ENCODE measurements at places on chromosomes 12 and 14.
A peak's percentile ranks its signal among the peaks of the same experiment; 100 is the strongest.

GRCh38 chr12:97713270-97713669 is 250.7 kb downstream of the RMST start:
- no peak for DNase-seq

GRCh38 chr14:71465316-71465715 is 466.9 kb upstream of the RGS6 start:
- DNase-seq: no peak

DNA sequence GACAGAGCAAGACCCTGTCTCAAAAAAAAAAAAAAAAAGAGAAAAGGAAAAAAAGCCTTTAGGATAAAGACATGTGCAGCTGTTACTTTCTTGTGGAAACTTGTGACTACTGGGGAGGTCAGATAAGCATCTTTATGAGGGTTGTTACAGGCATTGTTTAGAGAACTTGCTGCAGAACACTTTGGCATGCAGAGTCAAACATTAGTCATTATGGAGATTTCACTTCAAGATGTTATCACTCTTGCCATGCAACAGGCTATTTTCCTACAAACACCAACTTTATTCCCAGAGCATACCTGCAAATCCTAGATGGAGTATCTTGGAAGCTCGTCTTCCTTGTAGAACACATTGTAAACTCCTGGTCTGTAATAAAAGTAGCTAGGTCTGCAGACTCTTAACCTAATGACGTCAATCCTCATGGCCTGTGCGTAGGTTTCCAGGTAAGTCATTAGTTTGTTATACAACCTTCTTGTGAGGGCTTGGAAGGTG is 36.3 kb upstream of the WDR89 start:
- peak; percentile 35 for DNase-seq

- no peak for DNase-seq
Observed at GRCh38 chr12:31967539-31967938, 8.3 kb downstream of the RESF1 start.

DNA sequence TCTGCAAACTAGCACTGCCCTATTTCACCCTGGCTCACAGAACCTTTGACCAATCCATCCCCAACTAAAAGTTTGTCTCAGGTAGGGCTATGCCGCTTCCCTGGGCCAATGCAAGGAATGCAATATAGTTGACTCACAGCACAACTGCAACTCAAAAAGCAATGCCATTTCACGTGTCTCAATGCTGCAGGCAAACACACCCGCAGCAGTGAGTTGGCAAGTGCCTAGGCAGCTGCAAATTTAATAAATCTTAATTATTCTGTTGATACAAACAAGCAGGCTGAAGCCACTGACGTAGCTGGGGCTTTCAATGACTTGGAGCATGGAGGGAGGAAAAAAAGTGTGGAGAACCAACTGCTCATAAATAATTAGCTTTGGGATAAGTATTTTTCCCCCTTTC is 87.9 kb downstream of the SYNE3 start:
- no peak for DNase-seq

GRCh38 chr12:9755035-9755434 is 5.7 kb downstream of the CD69 start:
- DNase-seq: no peak

- peak; percentile 83 for DNase-seq
Observed at GRCh38 chr12:105204916-105205315, 31.1 kb downstream of the APPL2 start.

- no peak for DNase-seq
Observed at GRCh38 chr12:52200086-52200780, 8.4 kb upstream of the KRT80 start.

DNA sequence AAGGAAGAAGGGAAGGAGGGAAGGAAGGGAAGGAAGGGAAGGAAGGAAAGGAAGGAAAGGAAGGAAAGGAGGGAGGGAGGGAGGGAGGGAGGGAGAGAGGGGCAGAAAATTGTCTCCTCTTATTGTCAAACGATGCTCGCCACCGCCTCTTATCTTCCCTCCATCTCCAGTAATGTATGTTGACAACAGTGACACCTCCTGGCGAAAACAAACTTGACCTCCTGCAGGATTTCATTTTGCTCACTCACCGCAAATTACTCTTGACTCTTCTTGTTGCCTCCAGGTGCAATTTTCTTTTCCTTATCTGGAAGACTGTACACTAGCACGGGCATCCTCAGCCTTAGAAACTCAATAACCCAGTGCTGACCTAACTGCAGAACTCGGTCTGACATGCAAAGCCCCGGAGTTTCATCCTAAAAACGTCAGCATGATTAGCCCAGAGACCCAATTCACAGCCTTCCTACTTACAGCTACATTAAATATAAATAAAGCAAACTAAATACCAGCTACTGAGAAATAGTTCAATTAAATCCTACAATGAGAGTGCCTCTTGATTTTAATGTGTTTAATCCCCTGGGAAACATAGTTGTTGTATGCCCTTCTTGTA is 512.4 kb upstream of the TMPO start:
- DNase-seq: peak; percentile 47

- DNase-seq: no peak
Observed at GRCh38 chr14:33163600-33163999, 224.9 kb downstream of the NPAS3 start.

- DNase-seq: no peak
Observed at GRCh38 chr14:105197211-105197641, 16.1 kb upstream of the NUDT14 start.

DNA sequence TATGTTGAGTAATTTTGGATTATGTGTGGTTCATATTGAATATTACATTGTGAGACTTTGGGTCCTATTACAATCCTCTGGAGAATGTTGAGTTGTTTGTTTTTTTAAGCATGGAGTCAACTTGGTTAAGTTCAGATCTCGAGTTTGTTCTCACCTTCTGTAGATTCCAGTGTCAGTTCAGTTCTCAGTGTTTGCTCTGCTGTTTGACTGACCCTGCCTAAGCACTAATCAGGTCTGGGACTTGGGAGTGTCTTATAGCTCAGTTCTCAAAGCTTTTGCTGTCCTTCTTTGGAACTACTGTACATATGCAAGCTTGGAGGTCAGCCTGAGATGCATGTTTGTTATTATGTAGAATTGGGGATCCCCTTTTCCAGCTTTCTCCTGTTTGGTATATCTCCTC is 63.1 kb downstream of the DIP2B start:
- DNase-seq: peak; percentile 25

DNA sequence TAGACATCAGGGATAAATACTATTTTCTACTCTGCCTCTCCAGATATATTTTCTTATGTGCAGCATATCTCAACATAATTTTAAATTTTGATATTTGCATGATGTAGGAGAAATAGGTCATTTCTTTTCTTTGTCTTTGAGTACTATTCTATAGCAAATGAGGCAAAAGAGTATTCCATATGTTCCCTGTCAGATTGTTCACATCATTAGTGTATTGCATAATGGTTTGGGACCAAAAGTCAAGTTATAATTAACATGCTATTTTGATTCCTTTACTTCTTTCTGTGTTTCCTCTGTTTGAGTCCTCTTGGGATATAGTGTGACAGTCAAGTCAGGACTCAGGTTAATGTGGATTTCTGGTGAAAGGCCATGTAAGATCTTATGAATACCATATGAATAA is 864.6 kb upstream of the FBXO33 start:
- no peak for DNase-seq

DNA sequence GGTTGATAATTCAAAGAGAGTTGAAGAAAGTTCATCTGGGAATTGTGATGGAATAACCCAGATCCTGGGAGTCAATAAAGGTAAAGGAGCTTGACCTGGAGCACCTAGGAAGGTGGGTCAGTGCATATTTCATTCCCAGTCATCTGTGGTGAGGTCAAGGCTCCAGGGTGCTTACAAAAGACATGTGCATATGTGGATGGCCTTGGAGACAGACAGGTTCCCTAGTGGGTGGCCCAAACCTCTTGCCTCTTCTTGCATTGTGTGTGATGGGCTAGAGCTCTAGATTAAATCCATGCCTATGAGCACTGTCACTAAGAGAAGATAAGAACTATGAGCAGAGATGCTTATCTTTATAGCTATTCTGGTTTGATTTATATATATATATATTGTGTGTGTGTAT is 75.5 kb upstream of the CISTR start:
- no peak for DNase-seq

DNA sequence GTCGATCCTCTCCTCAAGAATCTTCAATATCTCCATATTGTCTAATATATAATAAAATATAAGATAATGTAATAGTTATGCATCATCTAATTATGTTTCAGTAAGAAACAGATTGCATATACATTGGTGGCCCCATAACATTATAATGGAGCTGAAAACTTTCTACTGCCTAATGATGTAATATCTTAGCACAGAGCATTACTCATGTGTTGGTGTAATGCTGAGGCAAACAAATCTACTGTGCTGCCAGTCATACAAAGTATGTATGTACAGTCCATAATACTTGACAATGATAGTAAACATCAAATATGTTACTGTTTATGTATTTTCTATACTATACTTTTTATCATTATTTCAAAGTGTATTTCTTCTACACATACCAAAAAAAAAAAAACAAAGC is 128.7 kb downstream of the CPNE8 start:
- DNase-seq: no peak

DNA sequence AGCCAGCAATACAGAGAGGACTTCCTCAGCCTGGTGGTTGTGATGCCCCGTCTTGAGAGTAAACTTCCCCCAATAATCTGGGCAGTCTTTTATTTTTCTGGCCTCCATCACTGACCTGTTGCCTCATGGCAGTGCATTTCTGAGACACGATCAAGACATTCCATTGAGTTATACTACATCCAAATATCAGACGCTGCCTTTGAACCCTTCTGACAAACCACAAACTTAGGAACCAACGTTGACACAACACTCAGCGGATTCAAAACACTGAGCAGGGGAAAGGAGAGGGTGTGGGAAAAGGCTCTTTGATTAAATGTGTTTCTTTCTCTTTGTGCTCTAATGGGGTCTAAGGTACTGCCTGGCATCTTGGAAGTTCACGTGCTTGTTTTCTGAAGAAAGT is 100.7 kb upstream of the TBX5 start:
- no peak for DNase-seq

- DNase-seq: peak; percentile 30
Observed at GRCh38 chr12:95484524-95484923, 10.6 kb downstream of the METAP2 start.

DNA sequence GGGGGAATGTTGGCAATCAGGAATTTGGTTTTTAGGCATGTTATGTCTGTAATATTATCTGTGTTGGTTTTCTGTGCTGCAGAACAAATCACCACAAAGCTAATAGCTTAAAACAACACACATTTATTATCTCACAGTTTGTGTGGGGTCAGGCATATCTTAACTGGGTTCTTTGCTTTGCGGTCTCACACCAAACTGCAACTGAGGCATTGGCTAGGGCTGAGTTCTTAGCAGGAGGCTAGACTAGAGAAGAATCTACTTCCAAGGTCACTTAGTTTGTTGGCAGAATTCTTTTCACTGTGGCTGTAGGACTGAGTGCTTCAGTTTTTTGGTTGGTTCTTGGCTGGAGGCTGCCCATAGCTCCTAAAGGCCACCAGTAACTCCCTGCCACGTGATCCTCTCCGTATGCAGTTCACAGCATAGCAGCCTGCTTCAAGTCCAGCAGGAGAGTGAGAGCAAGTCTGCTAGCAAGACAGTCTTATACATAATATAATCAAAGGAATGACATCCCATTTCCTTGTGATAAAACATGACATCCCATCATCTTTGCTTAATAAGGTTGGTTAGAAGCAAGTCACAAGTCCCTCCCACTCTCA is 21.6 kb downstream of the ATF1 start:
- DNase-seq: peak; percentile 59

DNA sequence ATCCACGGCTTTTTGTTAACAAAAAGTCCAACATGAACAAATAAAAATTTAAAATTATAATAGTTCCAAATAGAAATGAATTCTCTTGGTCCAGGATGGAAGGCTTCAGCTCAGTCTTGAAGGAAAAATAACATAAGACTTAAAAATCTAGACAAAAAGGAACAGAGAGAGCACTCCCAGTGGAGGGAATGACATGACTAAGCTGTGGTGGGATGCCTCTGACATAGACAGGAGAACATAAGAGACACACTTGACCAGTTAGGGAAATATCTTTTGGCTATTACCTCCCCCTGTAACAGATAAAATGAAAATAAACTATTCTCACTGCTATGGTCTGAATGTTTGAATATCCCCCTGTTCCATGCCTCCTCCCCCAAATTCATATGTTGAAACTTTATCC is 106.8 kb downstream of the BBS10 start:
- no peak for DNase-seq

DNA sequence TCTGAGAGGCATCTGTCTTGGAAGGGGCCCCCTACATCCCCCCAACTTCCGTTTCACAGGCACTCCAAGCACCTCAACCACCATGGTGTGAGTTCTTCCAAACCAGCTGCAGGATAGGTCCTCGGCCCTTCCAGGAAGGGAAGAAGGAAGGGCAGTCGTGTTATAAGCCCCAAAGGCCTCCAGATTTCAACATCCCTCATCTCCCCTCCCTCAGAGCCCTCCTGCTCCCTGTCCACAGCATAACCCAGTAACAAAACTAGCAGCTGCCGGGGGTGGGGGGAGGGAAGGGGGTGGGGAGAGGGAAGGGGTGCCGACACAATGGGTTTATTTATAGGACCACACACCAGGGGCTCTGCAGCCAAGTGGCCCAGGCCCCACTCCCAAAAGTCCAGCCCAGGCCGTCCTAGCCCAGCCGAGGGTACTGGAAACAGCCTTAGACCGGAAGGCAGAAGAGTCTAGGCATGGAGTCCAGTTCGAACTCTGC is 18.3 kb downstream of the NCKAP5L start:
- DNase-seq: no peak

- DNase-seq: peak; percentile 91
Observed at GRCh38 chr14:54818201-54819133, 84.2 kb downstream of the GCH1 start.

- DNase-seq: peak; percentile 68
Observed at GRCh38 chr14:75088566-75089373, 19.3 kb downstream of the ZC2HC1C start.

DNA sequence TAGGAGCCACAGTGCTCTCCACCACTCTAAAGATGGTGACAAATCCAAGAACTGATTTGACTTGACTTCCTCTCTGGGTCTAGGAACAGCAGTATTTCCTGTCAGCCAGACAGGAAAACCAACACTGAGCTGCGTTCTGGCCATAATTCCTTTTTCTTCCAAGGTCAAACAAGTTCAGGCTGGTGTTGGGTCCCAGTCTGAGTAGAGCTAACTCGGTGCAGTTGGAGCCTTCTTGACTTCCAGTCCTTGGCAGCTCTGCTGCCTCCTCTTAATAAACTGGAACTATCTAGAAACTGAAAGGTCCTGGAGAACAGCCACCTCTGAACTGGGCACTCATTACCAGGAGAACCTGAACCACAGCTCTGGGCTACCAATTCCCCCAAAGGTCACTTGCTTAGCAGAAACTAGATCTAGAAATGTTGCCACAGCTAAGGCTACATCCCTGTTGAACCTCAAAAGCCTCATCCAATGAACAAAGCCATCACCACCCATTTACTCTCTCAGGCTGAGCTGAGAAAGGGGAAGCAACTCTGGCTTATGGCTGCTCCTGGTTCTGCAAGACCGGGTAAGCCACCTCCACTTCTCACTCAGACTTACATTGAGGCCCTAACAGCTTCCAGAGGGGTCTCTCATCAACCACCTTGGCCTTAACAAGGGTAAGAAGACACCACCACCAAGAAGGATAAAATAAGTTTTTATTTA is 27.7 kb downstream of the MAX start:
- DNase-seq: no peak
